ENCODE measurements at places on chromosomes 12 and 14.
A peak's percentile ranks its signal among the peaks of the same experiment; 100 is the strongest.

- no peak for DNase-seq
Measured at GRCh38 chr14:67698179-67698578, 2.6 kb upstream of the RDH11 start.

GRCh38 chr12:129570796-129571400, 332.9 kb downstream of the TMEM132D start:
- DNase-seq: no peak

DNA sequence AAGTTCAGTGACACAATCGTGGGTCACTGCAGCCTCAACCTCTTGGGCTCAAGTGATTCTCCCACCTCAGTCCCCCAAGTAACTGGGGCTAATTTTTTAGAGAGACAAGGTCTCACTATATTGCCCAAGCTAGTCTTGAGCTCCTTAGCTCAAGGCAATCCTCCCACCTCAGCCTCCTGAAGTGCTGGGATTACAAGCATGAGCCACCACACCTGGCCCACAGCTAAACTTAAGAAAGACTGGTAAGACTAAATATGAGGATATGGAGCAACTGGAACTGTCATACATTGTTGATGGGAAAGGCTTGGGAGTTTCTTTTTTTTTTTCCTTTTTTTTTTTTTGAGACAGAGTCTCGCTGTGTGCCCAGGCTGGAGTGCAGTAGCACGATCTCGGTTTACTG, 34.0 kb downstream of the VRTN start:
- DNase-seq: no peak

- DNase-seq: no peak
Measured at GRCh38 chr12:108702595-108703320, 28.6 kb downstream of the CORO1C start.

DNA sequence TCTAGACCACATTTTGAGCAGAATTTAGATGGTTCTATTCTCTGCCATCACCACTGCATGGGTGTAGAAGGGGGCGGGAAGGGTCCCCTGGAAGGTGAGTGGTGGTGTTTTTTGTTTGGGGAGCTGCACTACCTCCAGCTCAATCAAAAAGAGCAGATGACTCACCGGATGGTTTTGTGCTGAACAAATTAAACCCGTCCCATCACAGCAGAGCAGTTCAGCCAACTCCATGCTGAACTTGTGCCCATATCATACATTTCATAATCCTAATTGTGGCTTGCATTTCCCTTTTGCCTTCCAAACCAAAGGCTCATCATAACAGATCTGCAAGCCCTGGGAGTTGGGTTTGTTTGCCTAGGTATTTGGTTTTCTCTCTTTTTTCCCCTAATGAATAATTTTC, 53.0 kb upstream of the RPH3A start:
- DNase-seq: no peak

DNA sequence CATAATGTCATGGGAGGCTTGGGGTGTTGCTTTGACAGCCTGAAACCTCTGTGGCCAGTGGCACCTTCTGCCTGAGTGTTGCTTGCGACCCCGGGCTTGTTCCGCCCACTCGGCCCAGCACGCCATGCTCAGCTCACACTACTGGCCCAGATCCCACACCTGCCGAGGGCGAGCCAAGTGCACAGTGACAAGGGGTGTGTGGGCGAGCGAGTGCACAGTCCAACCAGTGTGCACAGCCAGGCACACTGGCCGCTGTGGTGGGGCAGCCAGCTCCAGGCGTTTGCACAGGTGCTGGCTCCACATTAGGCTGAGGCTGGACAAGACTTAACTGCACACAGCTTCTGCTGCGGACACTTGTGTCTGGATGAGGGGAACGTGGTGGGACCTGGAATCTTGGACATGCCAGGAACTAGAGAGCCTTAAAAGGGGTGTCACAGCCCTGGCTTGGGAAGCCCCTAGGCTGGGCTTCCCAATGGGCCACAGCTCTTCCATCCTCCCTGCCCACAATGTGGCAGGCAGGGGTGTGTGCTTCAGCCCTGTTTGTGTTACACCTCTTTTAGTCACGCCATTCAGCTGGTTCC, 609.2 kb upstream of the FOXG1 start:
- no peak for DNase-seq

GRCh38 chr14:79475887-79476532, 735.3 kb downstream of the DIO2 start:
- DNase-seq: no peak

- DNase-seq: no peak
Measured at GRCh38 chr12:116969615-116970585, 59.1 kb downstream of the FBXW8 start.

DNA sequence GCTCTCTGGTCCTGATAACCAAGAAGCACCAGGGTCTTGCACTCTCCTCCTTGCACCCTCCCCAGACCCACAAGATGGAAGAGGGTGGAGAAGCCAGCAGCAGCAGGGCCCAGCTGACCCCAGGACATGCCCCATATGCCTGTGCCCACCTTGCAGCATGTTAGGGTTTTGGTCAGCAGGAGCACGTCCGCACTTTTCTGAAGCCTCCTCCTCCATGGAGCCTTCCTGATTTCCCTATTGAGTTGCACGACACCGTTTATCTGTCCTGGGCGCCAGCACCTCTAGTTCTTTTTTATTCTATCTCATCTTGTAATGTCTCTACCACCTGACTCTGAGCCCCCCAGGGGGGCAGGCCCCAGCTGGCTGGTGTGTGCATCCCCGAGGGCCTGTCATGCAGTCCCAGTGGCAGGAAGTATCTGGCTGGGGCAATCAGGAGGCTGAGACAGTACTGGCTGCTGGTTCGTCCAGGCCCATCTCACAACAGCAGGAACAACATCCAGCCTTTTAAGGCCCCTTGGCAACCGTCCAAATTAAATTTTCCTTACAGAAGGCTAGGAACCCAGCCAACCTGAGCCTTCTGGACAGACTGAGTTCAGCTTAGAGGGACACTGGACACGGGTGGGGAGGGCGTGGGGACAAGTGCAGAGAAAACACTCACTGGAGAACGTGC, 39.6 kb downstream of the CCDC85C start:
- no peak for DNase-seq

DNA sequence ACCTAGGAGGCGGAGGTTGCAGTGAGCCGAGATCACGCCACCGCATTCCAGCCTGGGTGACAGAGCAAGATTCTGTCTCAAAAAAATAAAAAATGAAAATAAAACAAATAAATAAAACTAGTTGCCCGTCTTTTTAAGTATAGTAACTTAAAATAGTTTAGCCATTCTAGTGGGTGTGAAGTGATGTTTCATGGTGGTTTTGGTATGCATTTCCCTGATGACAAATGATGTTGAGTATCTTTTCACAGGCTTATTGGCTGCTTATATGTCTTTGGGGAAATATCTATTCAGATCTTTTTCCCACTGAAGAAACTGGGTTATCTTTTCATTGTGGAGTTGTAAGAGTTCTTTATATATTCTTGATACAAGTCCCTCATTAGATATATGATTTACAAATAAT, 102.4 kb upstream of the METAP2 start:
- DNase-seq: no peak

- DNase-seq: no peak
Measured at GRCh38 chr12:56781726-56782125, 18.6 kb downstream of the HSD17B6 start.

GRCh38 chr12:12804432-12804886, 8.7 kb upstream of the DDX47 start:
- DNase-seq: peak; percentile 82

DNA sequence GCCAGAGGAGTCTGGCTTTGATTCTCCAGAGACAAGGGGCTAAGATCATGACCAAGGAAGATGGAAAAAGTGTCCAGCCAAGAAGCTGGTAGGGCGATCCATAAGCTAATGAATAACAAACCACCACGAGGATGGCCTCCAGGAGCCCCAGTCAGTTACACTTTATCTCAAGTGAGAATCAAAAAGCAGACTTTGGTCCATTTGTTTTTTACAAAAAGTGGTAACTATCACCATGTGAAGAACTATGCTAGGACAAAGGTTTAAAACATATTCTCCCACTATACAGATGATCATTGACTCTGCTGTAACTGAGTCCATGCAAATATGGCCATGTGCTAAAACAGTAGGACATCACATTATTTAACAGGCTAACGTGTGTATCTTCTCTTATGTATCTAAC, 13.9 kb downstream of the SETD3 start:
- no peak for DNase-seq

DNA sequence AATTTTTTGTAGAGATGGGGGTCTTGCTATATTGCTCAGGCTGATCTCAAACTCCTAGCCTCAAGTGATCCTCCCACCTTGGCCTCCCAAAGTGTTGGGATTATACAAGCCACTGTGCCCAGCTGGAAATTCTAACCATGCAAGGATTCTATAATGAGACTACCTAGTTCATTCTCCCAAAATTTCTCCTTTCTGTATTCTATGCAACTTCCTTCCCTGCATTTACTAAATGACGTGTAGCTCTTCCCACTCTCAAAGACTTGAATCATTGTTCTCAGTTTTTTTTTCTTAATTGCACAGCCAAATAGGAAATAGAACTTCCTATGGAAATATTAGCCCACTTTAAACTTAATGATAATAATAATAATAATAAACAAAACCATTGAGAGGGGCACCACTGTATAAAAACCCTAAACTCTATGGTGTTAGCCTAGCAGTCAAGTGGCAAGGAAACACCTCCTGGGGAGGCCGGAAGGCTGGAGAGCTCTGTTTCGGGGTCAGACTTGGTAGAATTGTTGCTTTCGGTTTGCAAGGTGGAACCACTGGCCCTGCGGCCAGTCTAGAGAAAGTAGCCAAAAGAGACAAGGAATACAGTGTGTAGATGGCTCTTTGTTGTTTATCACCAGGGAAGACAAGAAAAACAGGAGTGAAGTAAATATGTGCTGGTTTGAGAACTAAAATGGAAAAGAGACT, 40.0 kb upstream of the TESC start:
- DNase-seq: no peak

GRCh38 chr14:20215196-20215595, 8.3 kb upstream of the OR11H6 start:
- DNase-seq: no peak

GRCh38 chr12:97639702-97640101, 177.1 kb downstream of the RMST start:
- no peak for DNase-seq

DNA sequence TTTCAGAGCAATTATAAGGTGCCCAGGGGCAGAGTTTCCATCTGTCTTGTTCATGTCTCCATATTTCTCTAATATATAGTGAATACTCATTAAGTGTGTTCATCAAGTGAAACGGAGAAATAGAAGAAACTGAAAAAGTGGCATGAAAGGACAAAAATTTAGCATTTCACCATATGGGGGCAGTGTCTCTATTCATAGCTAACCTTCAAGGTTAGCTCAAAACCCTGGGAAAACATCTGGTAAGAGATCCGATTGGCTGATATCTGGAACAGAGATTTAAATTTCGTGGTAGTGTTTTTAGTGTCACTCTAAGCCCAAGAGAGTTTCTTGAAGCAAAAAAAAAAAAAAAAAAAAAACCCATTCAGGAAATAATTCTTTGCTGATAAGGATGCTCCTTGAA, 367.5 kb downstream of the DAD1 start:
- DNase-seq: no peak

- DNase-seq: no peak
Measured at GRCh38 chr12:57853864-57854556, 7.5 kb upstream of the CTDSP2 start.

- DNase-seq: no peak
Measured at GRCh38 chr14:39233680-39234326, at the start of gene MIA2. MIA2 (plus strand) TSS chr14:39233915; CDS start chr14:39234115, 200 bp downstream.

DNA sequence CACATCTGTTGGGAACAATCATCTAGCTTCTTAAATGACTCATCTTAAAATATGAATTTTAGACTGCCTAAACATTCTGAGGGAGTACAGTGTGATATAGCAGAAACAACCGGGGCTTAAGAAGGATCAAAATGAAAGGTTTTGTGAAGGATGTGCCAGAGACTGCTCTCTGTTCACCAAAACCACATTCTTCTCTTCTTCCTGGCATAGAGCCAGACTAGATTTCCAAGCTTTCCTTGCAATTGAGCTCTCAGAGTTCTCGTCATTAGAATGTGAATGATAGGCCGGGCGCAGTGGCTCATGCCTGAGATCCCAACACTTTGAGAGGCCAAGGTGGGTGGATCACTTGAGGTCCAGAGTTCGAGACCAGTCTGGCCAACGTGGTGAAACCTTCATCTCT, 94.5 kb downstream of the LRRIQ1 start:
- no peak for DNase-seq

DNA sequence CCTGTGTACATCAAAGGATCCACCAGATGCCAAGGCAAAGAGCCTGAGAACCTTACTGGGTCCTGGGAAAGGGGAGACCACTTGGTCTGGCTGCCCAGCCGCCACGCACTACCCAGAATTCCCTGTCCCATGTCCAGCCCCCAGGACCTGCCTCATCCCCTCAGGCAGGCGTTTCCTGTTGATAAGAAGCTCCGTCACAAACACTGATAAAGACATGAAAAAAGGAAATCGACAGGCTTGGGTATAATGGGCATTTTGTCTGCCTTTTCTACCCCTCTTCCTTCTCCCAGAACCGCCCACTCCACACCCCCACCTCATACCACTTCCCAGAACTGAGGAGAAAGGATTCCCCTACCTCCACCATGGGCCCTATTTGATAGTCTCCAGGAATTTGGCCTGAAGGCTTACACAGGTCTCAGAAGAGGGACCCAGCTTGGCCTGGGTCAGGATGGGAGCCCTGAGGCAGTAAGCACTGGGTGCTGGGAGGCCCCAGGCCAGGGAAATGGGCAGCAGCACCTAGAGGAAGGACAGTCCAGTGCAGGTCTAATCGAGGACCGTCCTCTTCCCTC, 18.8 kb downstream of the ACVRL1 start:
- DNase-seq: no peak

DNA sequence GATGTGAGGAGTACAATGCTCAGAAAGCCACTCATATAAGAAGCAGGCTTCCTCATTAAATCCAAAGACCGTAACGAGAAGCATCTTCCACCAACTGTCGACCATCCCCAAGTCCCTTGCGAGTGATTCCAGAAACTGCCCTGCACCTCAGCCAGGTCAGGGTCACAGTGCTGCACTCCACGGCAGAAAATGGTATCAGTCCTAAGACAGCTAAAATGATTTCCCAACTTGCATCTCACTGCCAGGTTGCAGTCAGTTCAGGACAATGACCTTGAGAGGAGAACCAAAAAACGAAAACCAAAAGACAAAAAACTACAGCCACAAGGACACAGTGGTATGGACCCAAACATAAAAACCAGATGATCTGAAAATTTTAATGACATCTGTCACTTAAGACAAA, 20.6 kb downstream of the SBNO1 start:
- no peak for DNase-seq

DNA sequence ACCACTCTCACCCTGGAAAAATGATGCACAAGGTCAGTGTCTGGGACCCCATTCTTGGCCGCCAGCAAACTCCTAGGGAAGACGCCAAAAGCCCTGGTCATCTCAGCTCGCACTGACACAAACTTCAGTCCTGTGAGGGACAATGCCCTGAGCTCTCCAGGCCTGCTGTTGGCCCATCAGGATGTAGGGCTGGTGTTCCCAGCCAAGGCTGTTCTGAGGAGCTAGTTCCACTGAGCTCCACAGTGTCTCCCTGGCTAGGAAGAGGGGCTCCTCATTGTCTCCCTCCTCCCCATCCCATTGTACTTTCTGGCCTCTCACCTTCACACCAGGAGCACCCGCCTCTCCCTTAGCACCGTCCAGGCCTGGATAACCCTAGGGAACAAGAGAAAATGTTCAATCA, 10.8 kb downstream of the COL2A1 start:
- no peak for DNase-seq
